Stimulated activated CD4-positive, alpha-beta T cell treated with anti-CD3 and anti-CD28 coated beads, TNF-alpha, amount 100 ng/mL, for 1 hour (primary cell): ENCODE measurements at places on chromosomes 13 and 19.

DNA sequence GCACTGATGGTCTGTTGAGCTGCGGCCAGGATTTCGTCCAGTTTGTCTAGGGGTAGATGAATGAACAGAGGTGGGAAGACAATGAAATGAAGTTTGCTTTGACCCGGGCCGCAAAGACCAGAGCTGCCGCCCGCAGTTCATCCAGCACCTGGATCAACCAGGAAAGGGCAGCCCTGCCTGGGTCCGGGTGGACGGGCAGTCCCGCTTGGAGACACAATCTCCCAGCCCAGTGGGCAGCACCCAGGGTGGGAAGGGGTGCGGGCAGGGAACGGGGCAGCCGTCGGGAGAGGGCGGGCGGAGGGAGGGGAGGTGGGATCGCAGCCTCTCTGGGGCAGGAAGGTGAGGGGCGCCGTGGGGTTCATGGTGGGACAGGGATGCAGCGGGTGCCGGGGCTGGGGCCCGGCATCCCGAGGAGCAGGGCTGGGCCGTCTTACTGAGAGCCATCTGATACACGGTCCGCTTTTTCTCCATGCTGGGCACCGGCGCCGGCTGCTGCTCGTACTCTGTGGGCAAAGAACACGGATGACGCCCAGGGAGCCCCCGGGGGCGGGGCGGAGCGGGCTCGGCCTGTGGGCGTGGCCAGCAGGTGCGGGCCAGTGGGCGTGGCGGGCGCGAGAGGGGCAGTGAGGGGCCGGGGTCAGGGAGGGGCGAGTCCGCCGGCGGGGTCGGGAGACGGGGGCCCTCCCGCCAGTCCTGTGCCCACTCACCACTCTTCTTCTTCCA is 33.1 kb downstream of the SHANK1 start:
- DNase-seq: no peak

DNA sequence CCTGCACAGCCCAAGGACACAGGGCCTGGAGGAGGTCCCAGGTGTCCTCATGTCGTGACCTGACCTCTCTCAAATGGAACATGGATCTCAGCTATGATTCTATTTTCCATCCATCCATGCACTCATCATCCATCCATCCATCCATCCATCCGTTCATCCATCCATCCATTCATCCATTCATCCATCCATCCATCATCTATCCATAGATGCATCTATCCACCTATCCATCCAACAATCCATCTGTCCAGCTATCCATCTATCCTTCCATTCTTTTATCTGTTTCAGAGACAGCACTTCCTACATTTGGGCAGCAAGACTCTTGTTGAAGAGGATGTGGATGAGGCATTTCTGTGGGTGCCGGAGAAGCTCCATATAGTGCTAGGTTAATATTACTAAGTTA is 86.7 kb downstream of the SCGB2B2 start:
- DNase-seq: no peak

DNA sequence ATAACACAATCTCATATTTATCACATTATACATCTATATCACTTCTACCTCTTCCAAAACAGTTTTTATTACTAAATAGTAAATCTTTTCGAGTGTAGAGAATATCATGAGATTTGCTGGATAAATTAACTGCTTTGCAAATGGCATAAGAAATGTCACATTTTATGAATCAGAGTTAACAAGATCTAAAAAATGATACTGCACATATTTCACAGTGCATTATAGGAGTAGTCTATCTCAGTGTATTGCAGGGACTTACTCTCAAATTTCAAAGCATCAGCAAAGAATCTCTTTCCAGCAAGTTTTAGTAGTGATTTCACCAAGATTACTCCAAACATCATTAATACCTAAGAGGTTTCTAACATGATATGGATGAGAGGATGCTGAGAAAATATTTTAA is 687.1 kb upstream of the SLITRK1 start:
- no peak for DNase-seq

- DNase-seq: no peak
Observed at GRCh38 chr13:41494202-41494601, 36.9 kb downstream of the RGCC start.

DNA sequence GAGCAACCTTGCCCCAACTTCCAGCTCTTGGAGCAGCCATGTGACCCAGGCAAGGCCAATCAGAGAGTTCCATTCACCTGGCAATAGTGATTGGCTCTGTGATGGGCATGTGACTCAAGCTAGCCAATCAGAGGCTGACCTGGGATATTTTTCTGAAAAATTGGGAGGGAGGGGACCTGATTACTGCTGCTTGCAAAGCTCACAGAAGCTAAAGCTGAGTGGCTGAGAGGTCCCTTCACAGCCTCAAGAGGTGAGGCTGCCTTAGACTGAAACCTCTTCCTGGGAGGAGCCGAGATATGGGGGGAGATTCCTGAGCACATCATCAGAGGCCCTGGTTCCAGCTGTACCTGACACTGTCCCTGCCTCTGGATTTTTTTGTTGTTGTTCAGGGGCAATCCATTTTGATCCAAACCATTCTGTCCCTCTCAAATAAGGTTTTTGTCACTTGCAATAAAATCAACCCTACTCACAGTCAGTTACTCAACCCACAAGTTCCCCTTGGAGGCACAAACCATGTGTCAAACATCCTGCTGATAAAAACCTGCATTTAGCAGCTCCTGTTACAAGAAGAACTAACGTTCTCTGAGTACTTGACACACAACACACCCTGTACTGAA is 4.8 kb downstream of the CIB3 start:
- DNase-seq: no peak
